ENCODE measurements at places on chromosomes 16 and 17.

- DNase-seq = no peak
Observed at GRCh38 chr17:45639297-45639849, 144.7 kb upstream of the CRHR1 start.

- DNase-seq = no peak
Observed at GRCh38 chr17:40778461-40778860, 3.9 kb downstream of the KRT27 start.

DNA sequence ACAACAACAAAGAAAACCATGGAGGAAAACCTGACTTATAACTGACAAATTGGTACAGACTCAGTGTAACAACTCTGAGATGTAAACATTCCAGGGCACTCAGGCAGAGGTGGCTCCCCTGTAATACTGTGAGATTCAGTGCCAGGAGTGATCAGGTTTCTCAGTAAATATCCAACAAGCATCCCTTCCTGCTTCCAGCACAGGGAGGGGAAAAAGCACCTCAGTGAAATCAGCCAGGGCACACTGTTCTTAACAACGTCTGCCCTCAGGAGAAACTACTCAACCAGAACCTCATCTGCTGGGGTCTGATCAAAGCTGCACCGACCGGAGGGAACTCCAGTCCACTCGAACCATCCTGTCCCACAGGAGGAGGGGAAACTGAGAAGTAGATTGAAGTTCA is 52.3 kb downstream of the AMFR start:
- no peak for DNase-seq

DNA sequence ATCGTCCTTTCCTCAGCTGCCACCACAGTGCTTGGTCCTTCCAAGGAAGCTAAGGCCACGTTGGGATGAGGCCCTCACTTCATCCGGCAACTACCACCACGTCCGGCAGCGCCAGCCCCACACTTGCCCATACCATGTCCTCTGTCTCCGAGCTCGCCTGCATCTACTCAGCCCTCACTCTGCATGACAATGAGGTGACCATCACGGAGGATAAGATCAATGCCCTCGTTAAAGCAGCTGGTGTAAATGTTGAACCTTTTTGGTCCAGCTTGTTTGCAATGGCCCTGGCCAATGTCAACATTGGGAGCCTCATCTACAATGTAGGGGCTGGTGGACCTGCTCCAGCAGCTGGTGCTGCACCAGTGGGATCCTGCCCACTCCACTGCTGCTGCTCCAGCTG is 44.9 kb downstream of the TTC19 start:
- no peak for DNase-seq

DNA sequence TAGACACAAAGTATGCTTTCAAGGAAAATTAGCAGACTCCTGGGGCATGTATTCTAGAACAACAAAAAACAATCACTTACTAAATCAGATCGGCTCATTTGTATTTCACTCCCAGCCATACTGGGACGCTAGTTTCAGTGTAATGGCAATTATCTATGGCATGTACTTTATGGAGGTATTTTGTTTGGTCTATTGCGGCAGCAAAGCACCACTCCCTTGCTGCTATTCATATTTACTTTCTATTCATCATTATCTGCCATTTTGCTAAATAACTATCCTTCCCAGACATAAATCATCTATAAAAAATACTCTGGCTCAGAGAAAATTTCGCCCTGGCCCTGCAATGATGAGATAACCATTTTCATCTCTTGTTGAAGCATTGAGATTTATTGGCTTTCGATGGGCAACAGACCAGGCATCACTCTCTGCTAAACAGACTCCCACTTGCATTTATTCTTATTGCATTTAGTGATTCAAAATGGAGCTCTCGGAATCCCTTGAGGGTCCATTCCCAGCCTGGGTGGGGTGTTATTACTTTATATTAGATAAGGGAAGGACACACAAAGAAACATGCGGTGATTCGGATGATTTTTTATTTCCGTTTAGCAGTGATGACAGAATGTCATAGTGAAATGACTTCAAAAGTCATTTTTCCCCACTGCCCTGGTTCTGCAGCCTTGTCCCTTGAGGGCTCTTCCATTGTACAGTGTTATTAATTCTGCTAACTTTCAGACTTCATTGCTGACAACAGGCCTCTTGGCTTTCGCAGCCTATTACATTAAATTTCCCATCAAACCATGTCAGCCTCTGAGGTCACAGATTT is 225.8 kb downstream of the IRX3 start:
- DNase-seq = no peak

- DNase-seq = peak; percentile 57
Observed at GRCh38 chr17:5706577-5707210, 122.4 kb upstream of the NLRP1 start.

- DNase-seq = no peak
Observed at GRCh38 chr17:75472119-75472518, 15.7 kb downstream of the TMEM94 start.

- no peak for DNase-seq
Observed at GRCh38 chr17:14318109-14318917, 17.4 kb downstream of the HS3ST3B1 start.

DNA sequence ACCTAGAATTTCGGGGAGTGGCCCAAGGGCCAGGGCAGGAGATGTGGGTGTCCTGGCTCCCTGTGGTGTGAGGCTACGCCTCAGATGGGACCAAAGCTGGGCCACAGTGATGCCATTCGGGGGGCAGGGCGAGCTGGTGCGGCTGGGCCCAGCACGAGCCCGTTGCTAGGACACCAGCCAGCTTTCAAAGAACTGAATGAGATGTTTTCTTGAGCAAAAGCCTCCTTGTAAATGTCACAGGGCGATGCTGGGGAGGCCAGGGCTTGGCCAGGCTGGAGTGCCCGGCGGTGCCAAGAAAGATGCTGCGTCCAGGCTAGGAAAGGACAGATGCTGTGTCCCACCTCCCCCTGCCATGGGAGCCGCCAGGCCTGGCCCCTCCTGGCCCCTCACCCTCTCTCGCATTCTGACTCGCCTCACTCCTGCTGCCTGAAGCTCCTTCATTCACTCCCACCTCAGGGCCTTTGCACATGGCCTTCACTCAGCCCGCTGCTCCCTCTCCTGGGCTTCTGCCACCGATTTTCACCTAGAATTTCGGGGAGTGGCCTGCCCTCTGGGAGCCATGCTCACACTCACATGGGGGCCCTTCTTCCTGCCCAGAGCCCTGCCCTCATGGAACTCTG is 39.1 kb downstream of the CPNE2 start:
- no peak for DNase-seq

GRCh38 chr16:2785101-2785991 is 2.0 kb downstream of the PRSS33 start:
- DNase-seq = peak; percentile 49

- no peak for DNase-seq
Observed at GRCh38 chr17:4007346-4008081, 43.3 kb upstream of the ATP2A3 start.

GRCh38 chr17:67707442-67707841 is 10.3 kb upstream of the NOL11 start:
- no peak for DNase-seq

- peak; percentile 84 for DNase-seq
Observed at GRCh38 chr16:4675864-4676786, 17.2 kb upstream of the NUDT16L1 start.

- DNase-seq = no peak
Observed at GRCh38 chr17:35936063-35936462, 5.5 kb upstream of the RDM1 start.

DNA sequence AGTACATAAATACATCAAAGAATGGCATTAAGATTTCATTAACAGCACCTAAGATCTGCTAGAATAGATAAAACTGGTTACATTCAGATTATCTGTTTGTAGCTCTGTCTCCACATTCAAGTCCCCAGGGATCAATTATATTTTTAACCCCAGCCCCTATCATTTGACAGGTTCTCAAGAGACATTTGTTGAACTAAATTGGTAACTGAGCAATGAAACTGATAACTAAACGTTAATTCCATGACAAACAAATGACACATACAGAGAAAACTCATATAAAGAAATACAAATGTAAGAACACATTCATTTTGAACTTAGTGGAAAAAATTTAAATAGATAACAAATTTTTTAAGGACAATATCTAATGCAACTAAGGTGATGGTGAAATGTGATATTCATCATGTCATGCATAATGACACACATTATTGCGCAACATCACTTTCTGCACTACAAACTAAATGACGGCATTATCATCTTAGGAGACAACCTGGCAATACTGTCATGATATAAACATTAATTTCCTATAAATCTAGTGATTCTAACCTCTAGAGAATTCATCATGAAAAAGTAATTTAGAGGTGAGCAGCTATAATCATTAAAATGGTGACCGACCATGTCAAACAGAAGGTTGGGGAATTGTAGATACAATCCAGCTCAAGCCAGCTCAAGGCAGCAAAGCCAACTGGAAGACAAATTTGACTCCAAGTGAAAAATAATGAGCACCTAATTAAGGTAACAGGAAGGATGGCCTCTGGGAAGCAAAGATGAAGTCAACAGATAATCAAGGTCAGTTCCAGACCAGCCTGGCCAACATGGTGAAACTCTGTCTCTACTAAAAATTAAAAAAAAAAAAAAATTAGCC is 9.5 kb downstream of the ARHGAP17 start:
- DNase-seq = no peak

- no peak for DNase-seq
Observed at GRCh38 chr17:50186661-50187393, 14.6 kb downstream of the COL1A1 start.

Data from activated T-cell treated with anti-CD3 and anti-CD28 coated beads, Interleukin-2, amount 50 U/mL, for 72 hours (primary cell).